ENCODE measurements at places on chromosomes 5 and 9.

DNA sequence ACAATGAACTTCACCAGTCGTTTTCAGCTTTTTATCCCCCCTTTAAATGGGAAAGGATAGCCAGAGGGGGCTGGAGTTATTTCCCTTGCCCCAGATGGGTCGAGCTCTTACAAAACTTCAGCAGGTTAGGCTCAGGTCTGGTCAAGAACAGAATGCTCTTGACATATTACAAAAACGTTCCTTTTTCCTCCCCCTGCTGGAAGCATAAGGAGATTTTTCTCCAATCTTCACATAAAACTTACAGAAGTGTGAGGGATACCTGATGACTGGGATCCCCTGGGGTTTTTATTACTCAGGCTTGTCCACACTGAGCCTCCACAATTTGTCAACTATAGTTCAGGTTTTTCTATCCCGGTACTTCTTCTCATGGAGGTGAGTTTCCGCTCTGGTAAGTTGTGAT, 60.8 kb downstream of the CSF2 start:
- DNase-seq, result no peak

- DNase-seq, result no peak
These were observed at the start of gene GRIN3A for GRCh38 chr9:101738566-101739183. TSS of gene GRIN3A (minus strand) at chr9:101738647. CDS start at chr9:101737979, 668 bp downstream.

GRCh38 chr5:172670005-172670402, 28.9 kb downstream of the NEURL1B start:
- no peak for DNase-seq

- no peak for DNase-seq
These were observed 90.4 kb upstream of the COL5A1 start for GRCh38 chr9:134551176-134551575.

DNA sequence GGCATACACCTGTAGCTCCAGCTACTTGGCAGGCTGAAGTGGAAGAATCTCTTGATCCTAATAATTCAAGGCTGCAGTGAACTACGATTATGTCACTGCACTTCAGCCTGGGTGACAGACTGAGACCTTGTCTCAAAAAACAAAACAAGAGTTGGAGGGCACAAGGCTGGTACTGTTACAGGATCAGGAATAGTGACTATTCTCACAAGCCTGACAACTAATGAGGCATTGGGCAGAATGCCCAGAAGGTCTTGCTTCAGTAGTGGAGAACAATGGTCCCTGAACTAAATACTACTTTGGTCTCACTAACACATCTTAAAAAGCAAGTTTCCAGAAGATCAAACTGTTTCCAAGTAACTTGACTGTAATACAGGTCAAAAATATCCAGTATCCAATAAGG, 182.9 kb upstream of the RFX3 start:
- DNase-seq, result no peak

- no peak for DNase-seq
These were observed 3.2 kb downstream of the RNF208 start for GRCh38 chr9:137218754-137219271.

GRCh38 chr9:2846115-2846514, 2.2 kb upstream of the PUM3 start:
- no peak for DNase-seq

DNA sequence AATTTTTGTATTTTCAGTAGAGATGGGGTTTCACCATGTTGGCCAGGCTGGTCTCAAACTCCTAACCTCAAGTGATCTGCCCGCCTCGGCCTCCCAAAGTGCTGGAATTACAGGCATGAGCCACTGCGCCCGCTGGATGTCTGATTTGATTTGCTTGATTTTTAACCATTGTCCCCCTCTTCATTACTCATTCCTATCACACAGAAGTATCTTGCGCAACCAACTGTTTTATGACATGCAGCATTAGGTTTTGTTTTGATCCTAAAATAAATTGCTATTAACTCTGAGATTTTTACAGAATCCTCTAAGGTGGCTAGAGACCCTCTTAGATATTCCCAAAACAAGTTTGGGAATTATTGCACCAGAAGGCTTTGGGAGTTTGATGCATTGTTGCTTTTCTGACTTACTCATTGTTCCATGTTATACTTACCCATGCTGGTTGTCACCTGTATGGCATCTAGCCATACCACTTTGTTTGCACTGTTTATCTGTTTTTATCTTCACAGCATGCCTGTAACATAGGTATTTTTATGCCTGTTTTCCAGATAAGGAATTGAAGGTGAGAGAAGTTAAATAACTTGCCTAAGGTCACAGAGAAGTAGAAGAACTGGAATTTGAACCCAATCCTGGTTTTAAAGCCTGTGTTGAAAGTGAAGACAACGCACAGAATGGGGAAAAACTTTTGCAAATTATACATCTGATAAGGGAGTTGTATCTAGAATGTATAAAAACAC, 35.9 kb upstream of the PWWP2A start:
- no peak for DNase-seq

DNA sequence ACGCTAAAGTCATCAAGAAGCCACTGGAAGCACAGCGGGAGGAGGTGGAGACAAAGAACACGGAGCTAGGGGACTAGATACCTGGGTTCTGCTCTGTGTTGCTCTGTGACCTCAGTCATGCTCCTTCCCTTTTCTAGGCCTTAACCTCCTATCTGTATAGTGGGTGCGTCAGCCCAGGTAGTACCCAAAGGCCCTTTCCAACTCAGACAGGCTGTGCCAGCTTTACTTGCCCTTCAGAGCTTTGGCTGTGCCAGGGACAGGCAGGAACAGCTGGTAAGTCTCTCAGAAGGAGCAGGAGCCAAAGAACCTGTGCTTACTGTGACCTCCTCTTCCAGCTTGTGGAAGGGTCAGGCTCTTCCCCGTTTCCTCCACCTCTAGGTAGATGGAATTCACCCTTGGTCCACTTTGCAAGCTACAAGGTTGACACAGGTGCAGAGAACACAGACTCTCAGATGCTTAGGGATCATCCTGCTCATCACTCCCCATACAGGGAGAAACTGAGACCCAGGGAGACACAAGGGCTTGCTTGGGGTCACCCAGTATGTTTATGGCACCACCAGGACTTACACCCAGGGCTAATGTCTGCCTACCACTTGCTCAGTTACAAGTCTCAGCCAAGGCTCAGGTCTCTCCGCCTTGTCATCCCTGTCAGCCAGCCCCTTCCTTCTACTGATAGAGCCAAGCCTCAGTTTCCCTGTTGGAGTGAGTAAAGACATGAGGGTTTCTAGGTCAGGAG, 1.7 kb downstream of the CCDC69 start:
- DNase-seq, result no peak

DNA sequence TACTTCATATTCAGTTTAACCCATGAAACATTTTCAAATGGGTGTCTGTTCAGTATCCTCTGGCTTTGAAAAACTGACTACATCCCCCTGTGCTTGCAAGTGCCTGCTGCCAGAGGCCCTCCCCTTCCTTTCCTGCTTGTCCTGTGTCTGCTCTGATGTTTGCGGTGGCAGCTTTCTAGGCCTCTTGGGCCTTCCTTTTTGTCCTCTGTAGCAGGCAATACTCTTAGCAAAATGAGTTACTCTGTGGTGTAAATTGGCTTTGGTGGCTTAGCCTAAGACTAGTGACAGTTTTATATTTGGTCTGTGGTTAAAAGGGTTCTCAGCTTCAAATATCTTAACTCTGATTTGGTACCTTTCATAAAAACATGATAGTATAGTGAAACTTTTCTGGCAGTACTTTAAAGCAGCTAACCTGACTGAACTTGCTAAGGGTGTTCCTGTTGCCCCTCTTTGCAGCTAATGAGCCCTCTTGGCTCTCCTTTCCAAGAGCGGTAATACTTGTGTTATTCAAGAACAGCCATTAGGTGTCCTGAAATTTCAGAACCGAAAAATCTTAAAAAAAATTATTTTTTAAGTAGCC, 76.6 kb downstream of the GOLM1 start:
- DNase-seq, result no peak

- no peak for DNase-seq
These were observed 149.1 kb downstream of the SMARCA2 start for GRCh38 chr9:2164268-2164667.

DNA sequence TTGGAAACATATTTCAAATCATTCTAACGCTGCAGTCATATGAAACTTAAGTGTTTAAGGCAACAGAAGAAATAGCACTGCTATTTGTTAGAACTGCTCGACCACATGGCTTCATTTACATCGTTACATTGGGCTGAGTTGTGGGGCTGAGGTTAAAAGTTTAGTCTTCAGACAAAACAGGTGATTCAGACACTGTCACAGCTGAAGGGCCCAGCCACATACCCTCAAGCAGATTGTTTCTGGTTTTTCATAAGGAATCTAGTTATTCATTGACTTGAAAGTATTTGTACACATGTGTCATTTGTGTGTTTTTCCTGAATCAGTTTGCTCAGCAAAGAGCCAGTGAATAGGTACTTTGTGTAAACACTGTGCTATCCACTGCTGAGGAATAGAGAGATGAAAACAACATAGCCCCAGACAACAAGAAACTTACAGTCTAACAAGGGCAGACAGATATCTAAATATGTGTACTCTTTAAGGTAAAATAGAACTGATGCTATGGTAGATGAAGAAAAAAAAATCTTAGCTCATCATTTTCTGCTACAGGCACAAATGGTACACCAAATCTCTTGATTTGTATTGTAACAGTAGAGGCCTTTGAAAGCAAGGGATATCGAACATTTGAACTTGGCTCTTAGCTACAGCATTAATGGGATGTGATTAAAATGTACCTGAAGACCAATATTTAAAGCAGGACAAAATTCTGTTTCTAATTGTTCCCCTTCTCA, 357.6 kb upstream of the RPS23 start:
- no peak for DNase-seq

DNA sequence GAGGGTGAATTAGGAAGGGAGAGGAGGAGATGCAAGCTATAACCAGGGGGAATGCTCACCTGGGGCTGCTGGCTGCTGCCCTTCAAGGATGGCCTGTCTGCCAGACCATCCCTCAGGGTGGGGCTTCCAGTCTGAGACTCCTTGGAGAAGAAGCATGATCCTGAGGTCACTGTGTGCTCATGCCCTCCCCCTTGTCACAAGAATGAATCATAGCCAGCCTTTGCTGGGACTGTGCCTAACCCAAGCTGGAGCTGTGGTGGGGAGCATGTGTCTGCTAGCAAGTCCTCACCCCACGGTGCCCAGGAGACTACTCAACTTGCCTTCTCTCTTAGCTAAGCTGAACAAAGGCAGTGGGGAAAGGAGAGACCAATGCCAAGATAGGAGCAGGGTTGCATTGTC, 463.6 kb downstream of the SPOCK1 start:
- DNase-seq, result no peak

- no peak for DNase-seq
These were observed 445.0 kb upstream of the KIF2A start for GRCh38 chr5:61860978-61861377.

- no peak for DNase-seq
These were observed 285.3 kb upstream of the GRAMD2B start for GRCh38 chr5:126137891-126138280.

- DNase-seq, result no peak
These were observed 423.2 kb upstream of the PAPPA start for GRCh38 chr9:115730396-115730795.

DNA sequence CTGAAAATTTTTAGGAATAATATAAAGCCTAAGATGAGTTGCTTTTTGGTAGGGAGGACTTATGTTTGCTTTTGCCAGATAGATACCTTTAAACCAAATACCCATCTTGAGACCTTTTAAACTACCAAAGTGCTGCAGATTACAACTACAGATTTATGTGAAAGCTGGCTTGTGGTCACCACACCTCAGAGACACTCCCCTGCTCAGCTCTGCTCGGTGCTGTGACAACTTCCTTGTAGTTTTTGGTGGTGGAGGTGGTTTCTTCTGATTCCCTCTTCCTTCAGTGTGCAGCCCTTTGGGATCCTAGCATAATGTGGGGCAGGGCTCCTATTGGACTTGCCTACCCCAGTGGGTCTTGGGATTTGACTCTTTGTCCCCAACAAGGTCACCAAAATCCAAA, 29.2 kb downstream of the GARNL3 start:
- no peak for DNase-seq

- no peak for DNase-seq
These were observed 125.3 kb downstream of the ADAMTS2 start for GRCh38 chr5:179219661-179220620.

GRCh38 chr5:95863383-95863757, 40.8 kb upstream of the GLRX start:
- no peak for DNase-seq

DNA sequence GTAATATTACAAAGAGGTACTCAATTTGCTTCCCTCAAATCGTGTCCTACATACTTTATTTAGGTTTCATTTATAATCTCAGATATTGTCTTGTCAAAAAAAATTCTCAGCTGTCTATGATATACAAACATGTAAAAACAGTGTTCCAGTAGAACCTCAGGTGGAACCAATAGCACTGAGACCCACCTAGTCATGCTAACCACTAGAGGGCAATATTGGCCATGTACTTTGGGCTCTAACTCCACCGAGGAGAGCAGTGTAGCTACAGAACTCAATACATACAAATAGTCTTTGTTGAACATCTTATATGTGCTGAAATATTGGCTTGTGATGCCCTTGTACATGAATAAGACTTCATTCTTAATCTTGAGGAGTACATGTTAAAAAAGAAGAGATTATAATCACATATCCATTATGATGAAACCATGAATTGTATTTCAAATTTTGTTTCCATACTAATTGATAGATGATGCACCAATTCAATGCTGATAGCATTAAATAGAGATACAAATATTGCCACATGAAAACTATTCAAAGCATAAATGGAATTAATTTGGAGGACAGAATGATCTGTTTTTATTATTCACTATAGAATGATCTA, 71.2 kb upstream of the CNTLN start:
- peak; percentile 24 for DNase-seq

GRCh38 chr5:77316871-77317661, 106.6 kb downstream of the PDE8B start:
- DNase-seq, result no peak

DNA sequence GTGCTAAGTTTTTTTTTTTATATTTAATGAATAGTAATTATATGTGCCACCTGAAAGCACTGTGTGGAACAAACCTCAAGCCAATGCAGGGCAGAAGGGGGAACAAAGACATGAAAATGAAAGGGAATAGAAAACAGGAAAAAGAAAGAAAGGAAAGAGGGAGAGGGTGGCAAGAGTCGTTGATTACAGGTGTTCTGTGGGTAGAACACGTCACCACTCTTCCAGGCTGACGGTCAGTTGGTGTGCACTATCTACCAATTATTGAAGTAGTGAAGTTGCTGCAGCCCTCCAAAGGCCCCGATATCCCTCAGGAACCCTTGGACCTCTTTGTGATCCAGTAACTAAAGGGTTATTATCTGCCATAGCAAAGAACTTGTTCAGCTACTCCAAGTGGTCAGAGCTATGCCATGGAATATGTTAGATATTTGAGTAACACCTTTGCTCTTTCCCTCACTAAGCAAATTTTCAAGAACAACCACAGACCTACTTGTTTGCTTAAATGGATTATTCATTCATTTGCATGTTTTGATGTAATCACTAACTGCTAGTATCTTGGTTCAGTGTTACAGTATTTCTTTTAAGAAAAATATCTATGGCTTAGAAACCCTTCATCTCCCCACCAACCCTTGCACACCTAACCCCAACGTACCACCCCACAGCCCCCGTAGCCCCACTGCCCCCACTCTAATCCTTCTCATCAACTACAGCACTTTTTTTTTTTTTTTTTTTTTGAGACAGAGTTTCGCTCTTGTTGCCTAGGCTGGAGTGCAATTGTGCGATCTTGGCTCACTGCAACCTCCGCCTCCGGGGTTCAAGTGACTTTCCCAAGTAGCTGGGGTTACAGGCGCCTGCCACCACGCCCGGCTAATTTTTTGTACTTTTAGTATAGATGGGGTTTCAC, 31.3 kb downstream of the FYB1 start:
- no peak for DNase-seq
